ENCODE measurements at places on chromosomes 11 and 22. TPM values are rescaled to one million over a fixed set of nuclear protein-coding genes. Genes with fewer than 3 reads are reported as not detected.

Gene ART1
- not detected for total RNA-seq

Gene ACR
- not detected for total RNA-seq

Gene LMO2
- total RNA-seq: 0.31 TPM

Gene SEC14L3
- not detected for total RNA-seq

Gene MPPED2
- not detected for total RNA-seq

Gene LDHA
- 913 TPM for total RNA-seq

Gene MMP3
- 0.32 TPM for total RNA-seq

- DNase-seq: no peak
Measured at GRCh38 chr11:70525006-70525405, 126.7 kb downstream of the CTTN start.

- DNase-seq: no peak
Measured at GRCh38 chr11:119608781-119609180, 120.2 kb downstream of the NECTIN1 start.

- no peak for DNase-seq
Measured at GRCh38 chr11:118135796-118136165, 16.8 kb downstream of the SCN4B start.

- no peak for DNase-seq
Measured at GRCh38 chr11:11956006-11956405, 52.4 kb downstream of the DKK3 start.

GRCh38 chr11:57742087-57742452 is 779 bp downstream of the SELENOH start:
- no peak for DNase-seq

DNA sequence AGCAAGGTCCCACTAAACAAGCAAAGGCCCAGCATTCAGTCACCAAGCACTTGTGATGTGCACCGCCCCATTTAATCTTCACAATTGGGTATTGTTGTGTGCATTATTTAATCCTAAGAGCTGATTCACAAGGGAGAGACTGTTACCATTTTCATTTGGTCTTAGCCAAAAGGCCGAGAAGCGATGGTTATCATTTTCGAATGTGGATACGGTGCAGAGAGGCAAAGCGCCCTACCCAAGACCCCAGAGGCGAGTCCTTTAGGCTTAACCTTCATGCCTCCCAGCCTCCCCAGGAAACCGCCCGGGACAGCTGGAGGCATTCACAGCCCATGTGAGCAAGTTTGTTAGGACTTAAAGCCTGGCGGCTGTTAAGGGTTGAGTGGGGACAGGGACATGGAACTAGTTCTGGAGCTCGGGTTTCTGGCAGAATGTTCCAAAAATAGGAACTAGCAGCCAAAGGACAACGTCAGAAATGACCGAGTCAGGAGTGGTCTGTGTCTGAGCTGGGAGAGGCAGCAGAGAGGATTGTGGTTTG is 13.0 kb upstream of the UPK3A start:
- no peak for DNase-seq

DNA sequence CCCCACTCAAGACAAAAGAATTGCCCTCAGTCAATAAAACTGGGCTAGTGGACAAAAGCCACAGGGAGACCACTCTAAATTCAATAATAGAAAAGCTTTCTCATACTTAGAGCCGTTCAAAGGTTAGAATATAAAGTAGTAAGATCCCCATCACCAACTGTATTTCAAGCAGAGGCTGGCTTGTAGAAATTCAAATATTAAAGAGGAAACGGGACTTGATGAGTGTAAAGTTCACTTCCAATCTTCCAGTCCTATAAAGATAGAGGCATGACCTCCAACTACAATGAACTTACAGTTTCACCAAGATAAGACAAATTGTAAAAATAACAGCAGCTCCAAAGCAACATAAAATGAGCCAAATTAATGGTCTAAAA is 70.4 kb downstream of the CCDC34 start:
- DNase-seq: no peak

DNA sequence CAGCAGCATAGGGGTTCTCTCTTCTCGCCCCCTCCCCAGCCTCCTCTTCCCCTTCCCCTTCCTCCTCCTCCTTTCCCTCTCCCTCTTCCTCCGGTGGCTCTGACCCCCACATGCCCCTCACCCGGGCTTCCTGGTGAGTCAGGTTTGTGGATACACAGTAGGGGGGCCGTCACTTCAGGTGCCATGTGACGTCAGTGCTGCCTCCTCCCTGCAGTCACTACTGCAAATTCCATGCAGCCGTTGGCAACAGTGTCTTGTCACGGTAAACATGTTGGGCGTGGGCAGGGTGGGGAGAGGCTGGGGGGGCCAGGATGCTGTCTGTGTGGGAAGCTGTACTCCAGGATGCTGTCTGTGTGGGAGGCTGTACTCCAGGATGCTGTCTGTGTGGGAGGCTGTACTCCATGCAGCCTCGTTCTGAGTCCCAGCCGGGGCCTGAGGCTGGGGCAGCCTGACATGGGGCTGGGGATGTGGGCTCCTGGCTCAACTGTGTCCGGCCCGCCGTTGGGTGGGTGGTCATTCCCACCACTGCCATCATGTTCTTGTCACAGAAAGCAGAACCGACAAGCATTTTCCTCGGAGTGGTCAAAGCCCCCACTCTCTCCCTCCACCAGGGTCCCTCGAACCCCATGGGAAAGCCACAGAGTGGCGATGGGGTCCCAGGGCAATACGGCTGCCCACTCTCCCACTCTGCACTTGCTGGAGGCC is 2.4 kb upstream of the MUC2 start:
- DNase-seq: peak; percentile 50

DNA sequence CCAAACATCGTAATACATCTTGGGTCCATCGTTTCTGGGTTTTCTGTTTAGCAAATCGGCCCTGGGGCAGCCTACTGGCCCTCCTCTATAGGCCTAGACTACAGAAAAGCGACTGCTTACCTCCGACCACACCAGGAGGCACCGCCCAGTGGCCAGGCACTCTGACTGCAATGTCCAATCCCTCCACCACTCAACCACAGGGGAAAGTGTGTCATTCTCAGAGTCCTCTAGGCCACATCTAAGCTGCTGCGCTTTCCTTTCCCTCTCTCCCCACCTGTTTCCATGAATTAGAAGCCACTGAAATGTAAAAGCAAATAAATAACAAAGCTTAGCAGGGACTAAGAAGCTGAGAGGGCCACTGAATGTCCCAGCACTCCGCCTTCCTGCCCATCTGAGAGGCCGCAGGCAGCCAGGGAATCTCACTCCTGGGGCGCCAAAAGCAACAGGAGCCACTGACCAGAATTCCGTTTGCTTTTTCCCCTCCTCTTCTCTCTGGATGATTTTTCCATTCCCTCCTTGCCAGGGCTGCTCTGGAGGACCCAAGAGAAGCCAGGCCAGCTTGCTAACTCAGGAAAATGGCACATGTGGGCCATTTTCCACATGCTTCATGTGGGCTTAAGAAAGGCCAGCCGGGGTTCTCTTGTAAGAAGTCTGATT is 50.1 kb upstream of the FLI1 start:
- no peak for DNase-seq

DNA sequence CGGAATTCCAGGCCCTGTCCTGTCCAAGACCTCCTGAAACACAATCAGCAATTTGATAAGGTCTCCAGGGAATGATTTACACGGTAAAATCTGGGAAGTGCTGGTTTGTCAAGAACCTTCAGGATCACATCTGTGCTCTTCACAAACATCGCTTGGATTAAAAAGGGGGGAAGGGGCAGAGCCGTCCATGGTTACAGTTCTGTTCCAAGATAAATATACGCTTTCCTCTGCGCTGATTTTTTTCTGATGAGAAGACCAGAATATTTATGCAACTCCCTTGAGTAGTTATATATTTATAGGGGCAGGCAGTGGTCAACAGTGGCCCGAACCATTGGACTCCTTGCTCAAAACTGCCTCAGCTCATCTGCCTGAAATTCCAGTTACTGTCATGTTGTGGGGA is 9.2 kb upstream of the APOL5 start:
- DNase-seq: no peak

DNA sequence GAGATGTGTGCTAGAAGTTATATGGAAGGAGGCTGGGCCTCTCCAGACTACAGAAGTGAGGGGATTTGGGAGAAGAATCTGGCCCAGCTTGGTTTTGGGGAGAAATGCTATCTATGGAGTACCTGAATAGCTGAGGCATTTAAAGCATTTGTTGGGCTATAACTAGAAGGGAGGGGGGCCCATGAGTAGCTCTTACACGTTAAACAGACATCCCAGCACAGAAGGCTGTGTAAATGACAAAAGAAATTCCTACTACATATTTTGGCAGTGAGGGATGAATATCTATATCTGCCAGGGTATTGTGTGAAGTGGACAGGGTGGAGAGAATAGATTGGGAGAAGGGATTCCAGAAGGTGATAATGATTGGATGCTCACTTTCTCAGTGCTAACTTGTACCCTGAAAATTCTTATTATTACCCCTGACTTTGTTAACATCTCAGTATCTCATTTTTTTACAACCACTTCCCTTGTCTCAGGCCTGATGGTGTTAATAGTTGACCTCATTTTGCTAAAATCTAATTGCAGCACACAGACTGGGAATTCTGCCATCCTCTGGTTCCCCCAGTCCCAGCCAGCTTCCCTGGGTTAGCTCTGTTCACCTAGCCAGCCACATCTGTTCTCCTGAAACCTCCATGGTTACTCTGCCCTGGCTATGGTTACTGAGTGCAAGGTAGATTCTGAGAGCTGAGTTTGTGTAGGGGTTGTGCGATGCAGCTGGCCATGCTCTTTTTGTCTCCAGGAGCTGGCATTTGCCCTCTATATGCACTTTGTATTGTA is 28.8 kb upstream of the RRM1 start:
- no peak for DNase-seq

- DNase-seq: no peak
Measured at GRCh38 chr11:117796872-117797529, at the start of gene DSCAML1. TSS of gene DSCAML1 (minus strand) at chr11:117797216. CDS start at chr11:117797079, 137 bp downstream.

DNA sequence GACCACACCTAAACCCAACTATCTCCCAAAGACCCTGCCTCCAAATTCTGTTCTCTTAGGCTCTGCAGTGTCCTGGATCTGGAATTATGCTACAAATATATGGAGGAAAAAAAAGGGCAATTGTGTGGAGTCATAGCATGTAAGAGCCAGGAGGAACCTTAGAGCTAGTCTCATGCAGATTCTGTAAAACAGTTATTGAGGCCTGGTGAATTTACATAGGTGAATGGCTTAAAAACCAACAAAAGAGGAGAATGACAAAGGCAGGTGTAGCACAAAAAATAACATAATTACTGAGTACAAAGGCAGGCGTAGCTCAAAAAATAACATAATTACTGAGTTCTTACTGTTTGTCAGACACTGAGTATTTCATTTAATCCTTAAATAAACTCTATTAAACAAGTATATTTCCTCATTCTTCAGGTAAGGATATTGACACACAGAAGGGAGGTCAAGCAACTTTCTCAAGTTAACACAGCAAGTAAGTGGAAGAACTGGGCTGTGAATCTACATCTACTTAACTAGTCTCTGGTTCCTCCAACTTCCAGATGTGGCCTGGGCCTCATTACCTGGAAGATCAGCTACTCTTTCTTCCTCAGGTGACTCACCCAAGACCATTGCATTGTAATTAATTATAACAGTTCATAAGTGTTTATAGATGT is 938.9 kb upstream of the TENM4 start:
- no peak for DNase-seq

DNA sequence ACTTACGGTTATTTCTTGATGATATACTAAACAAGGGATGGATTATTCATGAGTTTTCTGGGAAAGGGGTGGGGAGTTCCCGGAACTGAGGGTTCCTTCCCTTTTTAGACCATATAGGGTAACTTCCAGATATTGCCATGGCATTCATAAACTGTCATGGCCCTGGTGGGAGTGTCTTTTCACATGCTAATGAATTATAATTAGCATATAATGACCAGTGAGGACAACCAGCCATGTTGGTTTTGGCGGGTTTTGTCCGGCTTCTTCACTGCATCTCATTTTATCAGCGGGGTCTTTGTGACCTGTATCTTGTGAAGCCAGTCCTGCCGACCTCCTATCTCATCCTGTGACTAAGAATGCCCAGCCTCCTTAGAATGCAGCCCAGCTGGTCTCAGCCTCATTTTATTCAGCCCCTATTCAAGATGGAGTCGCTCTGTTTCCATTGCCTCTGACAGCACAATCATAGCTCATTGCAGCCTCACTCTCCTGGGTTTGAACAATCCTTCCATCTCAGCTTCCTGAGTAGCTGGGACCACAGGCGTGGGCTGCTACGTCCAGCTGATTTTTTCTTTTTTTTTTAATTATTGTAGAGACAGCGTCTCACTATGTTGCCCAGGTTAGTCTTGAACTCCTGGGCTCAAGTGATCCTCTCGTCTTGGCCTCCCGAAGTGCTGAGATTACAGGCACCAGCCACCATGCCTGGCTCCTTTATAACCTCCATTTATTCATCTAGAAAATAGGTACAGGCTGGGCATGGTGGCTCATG is 52.6 kb upstream of the EMID1 start:
- DNase-seq: no peak

Measured in SJSA1 (cell line).